ENCODE measurements at places on chromosomes 4 and X. TPM values are rescaled to one million over a fixed set of nuclear protein-coding genes. Genes with fewer than 3 reads are reported as not detected.

Gene PABPC1L2B
- total RNA-seq: 1.7 TPM

Gene TBC1D8B
- total RNA-seq: 0.60 TPM

DNA sequence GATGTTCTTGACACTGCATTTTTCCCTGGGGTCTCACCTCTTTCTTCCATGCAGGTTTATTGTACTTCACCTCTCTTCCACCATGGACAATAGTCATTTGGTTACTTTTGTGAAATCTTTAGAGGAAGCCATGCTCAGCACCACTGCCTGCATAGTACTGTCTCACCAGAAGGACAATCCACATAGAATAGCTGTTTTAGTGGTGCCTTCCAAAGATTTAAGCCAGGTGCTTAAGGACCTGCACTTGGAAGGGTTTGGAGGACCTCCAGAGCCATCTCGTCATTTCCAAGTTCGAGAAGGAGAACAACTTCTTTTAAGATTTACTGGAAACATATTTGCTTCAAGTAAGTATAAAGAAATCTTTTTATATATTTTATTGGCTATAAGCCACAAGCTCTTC is 26.7 kb downstream of the DTHD1 start:
- no peak for ATAC-seq

DNA sequence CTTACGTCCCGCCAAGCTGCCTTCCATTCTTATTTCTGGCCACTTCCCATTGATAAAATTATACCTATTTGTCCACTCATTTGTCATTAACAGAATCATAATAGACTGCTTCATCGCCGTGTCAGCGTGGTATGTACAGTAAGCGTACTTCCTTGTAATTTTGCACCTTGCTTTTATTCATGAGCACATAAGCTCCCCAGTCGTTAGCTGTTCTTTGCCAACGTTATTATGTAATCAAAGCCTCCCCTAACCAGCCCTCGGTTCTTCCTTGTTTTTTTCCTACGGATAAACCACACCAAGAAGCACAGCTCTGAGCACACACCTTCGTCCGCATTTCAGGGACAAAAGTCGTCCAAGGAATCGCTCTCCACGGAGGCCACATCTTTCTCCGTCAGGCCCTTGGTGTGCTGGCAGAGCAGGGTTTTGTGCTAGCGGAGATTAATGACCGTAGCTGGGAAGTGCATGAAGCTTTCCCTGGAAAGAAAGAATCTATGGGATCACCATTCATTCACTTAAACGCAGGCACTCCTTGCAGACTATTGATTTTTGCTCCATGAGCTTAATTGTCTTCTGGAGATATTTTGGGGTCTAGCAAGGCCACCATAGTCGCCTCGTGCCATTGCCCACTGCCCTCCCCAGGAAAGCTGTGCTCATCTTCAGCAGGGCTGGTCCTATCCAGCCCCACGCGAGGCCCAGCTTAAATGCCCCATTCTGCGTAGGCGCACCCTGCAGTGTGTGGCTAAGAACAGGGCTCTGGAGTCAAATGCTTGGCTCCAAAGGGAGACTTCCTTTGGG is 200.9 kb upstream of the PSAPL1 start:
- ATAC-seq: no peak

- ATAC-seq: peak; percentile 81
Measured at GRCh38 chr4:38128478-38129459, 168.6 kb downstream of the PTTG2 start.

DNA sequence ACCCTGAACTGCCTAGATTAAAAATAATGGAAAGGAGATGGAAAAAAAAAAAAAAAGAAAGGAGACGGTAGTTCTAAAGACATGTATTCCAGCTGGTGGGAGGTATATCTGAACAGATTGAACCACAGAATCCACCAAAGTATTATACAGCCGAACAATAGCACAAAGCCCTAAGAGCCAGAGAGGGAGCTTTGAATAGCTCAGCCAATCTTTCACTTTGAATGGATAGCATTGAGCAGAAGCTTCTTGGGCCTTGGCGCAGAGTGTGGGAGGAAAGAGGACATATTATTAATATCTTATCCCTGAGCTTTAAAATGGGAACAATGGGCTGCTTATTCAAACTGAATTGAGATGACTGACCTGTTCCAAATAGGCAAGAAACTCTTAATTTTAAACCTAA is 147.8 kb upstream of the PAQR3 start:
- ATAC-seq: no peak

DNA sequence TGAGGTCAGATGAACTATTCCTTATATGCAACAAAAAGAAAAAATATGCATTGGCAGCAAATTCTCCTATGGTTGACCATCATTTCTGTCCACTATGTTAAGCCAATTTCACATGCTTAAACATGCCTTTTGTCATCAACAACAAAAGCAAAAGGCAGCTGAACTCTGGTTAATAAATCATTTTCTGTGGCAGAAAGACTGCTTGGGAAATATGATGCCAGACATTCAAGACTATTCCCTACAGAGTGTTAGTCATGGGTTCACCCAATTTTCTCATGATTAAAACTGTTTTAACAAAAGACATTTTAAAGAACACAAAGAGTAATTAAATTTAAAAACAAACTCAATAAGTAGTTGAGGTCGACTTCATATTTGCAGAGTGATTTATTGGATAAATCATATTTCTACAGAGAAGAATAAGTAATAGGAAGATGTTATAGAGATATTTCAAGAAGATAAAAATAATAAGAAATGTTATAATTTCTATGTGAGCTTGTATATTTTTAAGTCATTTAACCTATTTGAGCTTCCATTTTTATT is 890.6 kb downstream of the STPG2 start:
- ATAC-seq: peak; percentile 41

GRCh38 chr4:106762666-106763443 is 273.3 kb downstream of the DKK2 start:
- ATAC-seq: peak; percentile 63

DNA sequence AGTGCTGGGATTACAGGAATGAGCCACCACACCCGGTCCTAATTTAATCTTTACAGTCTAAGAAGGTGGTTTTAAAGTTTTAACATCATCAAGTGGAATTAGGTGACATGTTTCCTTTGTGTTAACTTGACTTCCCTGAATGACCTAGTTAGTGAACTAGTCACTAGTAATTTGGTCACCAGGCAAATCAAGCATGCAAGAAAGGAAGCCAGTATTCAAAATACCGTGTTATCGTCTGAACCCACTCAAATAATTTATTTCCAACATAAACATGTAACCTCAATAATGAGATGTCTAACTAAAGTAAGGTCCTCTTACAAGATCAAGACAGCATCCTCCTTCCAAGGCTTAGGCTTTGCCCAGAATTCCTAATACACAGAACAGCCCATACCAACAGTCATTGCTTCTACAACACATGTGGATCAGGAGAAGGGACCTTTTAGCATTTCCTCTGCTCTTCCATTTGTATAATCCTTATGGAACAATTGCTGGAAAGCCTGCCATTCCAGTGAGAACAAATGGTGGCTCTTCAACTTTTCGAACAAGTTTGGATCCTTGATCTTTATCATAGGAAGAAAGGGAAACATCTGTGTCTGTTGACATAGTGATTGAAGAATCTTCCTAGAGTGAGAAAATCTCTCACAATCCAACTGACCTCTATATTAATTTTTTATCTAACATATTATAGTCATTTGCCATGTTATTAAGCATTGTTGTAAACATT is 97.2 kb downstream of the ANXA3 start:
- no peak for ATAC-seq

- no peak for ATAC-seq
Measured at GRCh38 chrX:50154429-50154828, 46.4 kb downstream of the AKAP4 start.

GRCh38 chrX:87397103-87397886 is 120.3 kb upstream of the KLHL4 start:
- ATAC-seq: no peak

DNA sequence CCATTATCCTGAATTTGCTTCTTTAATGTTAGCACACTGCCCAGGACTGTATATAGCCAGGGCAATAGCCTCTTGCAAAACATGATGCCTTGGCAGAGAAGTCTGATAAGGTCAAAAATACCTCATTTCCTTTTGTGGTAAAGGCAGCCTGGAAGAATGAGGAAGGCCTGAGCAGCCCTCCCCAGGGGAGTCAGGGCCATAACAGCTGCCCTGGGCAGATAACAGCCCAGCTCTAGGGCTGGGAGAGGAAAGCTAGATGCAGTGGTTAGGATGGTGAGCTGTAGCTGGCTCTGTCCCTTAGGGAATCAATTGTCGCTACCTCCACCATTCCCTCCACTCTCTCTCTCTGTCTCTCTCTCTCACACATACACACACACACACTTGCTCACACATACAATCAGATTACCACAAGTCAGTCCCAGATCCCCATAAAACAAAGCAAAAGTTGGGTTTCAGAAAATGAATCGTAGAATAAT is 29.2 kb downstream of the EFHC2 start:
- ATAC-seq: no peak

DNA sequence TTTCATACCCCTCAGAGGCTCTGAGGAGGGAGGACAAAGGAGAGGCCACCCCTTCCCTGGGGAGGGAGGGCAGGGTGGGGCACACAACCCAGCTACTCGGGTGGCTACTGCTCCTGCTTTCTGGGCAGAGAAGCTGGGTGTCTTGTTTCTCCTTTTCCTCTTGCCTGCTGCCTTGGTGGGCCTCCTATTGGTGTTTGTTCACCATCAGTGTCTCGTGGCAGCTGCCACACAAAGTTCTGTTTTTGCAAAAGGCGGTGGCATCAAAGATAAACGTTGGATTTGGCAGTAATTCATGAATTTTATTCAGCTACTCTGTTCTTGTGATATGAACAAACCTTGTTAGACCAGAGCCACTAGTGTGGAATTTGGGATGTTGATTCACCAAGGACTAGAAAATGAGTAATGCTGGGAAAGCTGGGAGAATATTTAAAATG is 153.0 kb upstream of the SCML1 start:
- ATAC-seq: no peak

DNA sequence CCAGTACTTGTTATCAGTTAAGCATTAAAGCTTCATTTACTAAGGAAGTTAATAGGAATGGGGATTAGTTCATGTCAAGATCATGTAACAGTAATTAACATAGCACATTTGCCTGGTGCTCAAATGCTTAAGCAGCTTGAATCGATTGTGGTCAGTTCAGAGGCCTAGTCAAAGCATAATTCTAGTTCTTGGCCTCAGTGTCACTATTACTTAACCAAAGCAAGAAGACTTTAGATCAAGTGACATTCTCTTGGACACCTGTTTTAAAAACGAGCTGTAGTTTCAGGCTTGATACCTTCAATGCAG is 115.2 kb upstream of the BMPR1B start:
- no peak for ATAC-seq

All from motor neuron (in vitro differentiated cells).